Hepatocyte (in vitro differentiated cells): ENCODE measurements at places on chromosomes 3 and 15. TPM values are rescaled to one million over a fixed set of nuclear protein-coding genes. Genes with fewer than 3 reads are reported as not detected.

The UTS2B gene
- polyA plus RNA-seq = 0.19 and 0.29 TPM in 2 replicates

- DNase-seq = no peak
Observed at GRCh38 chr3:40891186-40891585, 308.1 kb upstream of the CTNNB1 start.

DNA sequence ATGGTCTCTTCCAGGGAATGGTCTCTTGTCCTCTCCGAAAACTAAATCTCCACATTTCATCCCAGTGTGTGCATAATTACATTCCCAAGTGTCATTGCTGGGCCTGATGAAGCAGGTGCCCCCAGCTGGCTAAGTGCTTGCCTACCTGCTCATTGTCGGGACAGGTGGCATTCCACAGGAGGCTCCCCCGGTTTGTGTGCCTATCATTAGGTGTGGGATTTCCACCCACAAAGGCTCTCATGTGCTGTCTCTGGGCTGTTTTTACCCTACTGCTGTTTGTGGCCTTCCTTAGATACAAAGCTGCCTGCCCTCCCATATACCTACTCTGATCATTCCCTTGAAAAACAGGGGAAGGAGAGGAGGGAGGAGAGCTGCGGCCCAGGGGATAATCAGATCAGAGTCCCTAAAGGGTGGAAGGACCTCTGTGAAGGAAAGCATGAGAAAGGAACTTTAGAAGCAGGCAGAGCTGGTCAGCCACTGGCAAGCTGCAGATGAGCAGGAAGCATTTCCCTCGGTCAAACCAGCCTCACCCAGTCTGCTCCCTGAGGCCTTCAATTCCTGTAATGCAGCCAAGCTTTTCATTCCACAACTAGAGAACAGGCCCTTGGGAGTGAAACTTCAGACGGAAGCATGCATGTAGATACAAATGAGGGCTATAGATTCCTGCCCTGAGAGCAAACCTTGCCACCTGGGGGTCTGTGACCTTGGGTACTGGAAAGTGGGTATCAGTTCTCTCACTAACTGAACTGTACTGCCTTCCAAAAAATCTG lies 60.7 kb upstream of the HEG1 start:
- DNase-seq = peak; percentile 41

GRCh38 chr3:171121801-171122200 lies 95.3 kb upstream of the SLC2A2 start:
- DNase-seq = no peak
